ENCODE measurements at places on chromosomes 11 and 22.

DNA sequence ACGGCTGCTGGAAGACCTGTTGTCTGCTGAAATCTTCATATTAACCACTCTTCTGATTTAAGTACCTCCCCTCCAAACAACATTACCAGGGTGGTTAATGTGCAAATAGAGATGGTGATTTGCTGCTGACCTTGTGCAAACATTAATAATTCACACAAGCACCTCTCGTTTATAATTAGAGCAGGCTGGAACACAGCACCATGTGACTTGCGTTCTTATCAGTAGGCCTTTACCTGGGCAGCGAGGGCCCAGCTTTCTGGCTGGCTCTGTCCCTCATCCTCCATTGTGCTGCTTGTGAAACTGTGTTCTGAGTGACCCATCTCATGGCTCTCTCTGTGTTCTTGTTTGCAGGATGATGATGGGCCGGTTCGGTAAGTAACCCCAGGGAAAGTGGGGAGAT is 41.0 kb upstream of the PARVG start:
- DNase-seq, result no peak

- DNase-seq, result no peak
Observed at GRCh38 chr22:24338726-24339451, 68.3 kb downstream of the SPECC1L start.

- DNase-seq, result no peak
Observed at GRCh38 chr22:45503050-45503815, 550 bp downstream of the FBLN1 start.

GRCh38 chr11:14611939-14612338 is 31.7 kb upstream of the PDE3B start:
- no peak for DNase-seq
